ENCODE measurements at places on chromosomes 6 and 20. TPM values are rescaled to one million over a fixed set of nuclear protein-coding genes. Genes with fewer than 3 reads are reported as not detected.
A peak's percentile ranks its signal among the peaks of the same experiment; 100 is the strongest.

DNA sequence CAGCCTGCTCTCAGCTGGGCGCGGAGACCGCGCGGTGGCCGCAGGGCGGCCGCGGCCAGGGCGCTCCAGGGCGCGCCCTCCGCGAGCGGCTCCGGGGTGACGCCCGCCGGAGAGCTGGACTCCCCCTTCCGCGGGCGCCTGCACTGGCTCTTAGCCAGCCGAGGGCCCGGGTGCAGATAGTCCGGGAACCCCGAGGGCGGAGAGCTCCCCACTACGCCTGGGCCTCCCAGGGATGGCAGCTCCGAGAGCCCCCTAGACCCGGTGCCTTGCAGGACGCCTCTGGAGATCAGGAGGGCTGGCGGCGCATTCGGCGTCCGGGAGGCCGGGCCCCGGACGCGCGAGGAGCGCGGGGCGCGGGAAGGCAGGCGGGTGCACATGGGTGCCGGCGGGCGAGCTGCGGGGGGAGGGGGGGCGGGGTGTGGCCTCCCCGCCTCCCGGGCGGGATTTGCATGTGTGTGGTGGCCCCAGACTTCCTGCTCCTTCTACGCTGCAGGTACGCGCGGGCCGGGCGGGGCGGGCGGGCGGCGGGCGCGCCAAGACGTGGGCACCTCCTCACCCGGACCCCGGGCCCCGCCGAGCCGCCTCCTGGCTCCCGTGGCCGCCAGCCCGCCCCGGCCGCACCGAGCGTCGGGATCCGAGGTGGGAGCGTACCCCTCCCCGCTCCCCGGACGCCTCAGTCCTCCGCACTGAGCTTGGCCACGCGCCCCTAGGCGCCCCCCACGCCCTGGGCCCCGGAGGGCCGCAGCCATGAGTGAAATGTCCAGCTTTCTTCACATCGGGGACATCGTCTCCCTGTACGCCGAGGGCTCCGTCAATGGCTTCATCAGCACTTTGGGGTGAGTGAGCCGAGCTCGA lies at the start of gene ITPR3:
ITPR3 (plus strand) TSS at position 467 of the 855 bp plus-strand sequence; CDS start at position 748, 281 bp downstream.
- peak; percentile 85 for DNase-seq

GRCh38 chr6:93721386-93722048 lies 302.2 kb upstream of the EPHA7 start:
- DNase-seq: no peak

GRCh38 chr6:152167641-152168603 lies 360.4 kb downstream of the ESR1 start:
- DNase-seq: no peak

GRCh38 chr20:57315976-57316480 lies 13.6 kb upstream of the SPO11 start:
- DNase-seq: no peak

DNA sequence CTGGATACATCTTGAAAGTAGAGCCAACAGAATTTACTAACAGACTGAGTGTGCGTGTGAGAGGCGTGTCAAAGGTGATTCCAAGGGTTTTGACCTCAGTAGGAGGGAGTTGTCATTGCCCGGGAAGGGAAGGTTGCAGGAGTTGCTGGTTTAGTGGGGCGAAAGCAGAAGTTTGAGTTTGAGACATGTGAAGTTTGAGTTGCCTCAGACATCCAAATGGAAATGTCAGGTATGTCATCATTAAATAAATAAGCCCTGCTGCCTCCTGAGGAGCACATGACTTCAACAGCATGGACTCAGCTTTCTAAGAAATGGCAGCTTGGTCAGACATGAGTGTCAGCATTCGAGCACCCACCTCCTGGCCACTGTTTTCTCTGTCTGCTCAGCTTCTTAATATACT lies 26.6 kb upstream of the TGM2 start:
- DNase-seq: no peak

GRCh38 chr6:133594652-133595110 lies 294.2 kb upstream of the TCF21 start:
- DNase-seq: no peak

DNA sequence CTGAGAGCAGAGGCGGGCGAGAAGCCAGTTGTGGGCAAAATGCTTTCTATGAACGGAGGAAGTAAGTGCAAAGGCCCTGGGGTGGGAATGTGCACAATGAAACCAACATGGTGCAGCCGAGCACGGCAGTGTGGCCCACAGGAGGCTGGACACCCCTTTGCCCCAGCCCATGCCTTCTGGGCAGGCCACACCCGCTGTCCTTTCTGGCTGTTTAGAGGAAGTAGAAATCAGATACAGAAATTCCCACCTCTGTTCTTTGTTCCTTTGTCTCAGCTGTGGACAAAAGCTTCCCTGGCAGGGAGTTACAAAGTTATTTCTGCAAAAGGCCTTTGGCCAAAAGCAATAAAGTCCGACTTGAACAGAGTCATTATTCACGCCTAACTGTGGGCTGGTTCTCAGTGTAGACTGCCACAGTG lies 11.9 kb downstream of the SULF2 start:
- DNase-seq: no peak

DNA sequence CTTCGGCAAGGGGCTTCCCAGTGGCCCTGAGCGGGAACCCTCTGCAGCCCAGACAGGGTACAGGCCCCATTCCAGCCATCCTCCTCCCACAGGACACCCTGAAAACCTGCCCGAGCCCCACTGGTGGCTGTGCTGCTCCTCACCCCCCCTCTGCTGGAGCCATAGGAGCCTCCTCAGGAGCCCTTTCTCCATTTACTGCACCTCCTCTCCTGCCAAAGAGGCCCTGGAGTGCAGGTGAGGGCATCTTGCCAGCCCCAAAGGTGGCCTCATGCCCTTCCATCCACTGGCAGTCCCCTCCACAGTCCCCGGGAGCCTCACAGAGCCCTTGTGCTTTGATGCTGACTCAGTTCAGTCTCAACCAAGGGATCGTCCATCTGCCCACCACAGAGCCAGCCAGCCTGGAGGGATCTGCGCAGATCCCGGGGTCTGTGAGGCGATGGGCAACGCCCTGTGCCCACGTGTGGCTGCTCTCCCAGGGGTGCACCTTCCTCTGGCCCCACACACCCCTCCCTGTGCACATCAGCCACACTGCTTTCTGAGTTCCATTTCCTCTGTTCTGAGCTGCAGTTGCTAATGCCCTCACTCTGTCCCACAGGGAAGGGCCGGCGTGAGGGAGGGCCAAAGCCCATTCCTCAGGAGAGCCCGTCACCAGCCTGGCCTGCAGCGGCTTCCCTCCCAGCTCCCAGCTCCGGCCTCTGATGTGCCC lies 228.5 kb downstream of the DLL1 start:
- no peak for DNase-seq

DNA sequence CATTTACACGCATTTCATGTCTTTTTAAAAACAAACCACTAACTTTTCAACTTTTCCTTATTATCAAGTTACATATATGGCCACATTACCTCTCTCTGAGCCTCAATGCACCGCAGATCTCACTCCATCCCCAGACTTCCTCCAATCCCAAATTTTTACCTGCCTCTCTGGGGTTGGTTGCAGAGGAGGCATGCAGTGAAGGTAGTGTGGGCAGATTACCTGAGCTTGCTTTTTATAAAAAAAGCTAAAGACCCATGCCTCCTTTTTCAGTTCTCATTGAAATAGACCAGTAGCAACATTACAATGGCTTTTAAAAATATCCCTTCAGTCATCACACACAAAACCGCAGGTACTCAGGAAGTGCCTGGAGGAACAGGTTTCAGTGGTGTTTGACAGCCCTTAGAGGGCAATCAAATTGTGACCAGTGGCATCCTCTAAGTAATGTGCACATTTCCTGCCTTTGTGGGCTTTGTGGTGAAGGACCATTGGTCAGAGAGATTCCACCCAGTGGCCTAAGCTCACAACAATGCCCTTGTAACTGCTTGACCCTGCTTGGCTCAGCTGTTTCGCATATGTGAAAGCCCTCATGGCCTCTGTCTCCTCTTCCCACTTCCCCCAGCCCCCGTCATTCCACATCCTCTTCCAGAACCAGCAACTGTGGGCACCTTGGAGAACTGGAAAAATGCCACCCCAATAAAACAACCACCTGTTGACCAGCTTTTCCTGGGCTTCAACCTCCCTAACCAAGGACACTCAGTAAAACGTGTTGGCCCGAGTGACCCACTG lies 30.2 kb upstream of the IL17A start:
- peak; percentile 20 for DNase-seq

DNA sequence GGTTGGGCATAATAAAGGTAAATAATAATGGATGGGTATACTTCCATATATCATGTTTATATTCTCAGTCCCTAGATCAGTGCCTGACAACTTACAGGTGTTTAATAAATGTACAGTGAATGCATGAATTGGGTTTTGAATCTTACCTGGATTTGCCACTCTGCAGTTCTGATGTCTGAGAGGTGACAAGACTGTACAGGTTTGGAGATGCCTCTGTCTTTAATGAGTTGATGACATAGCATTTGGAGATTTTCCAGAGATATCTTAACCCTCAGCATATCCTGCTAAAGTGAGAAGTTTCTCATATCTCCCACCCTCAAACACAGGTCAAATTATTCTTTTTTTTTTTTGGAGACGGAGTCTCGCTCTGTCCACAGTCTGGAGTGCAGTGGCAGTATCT lies 2.2 kb downstream of the ANKS1A start:
- no peak for DNase-seq

DNA sequence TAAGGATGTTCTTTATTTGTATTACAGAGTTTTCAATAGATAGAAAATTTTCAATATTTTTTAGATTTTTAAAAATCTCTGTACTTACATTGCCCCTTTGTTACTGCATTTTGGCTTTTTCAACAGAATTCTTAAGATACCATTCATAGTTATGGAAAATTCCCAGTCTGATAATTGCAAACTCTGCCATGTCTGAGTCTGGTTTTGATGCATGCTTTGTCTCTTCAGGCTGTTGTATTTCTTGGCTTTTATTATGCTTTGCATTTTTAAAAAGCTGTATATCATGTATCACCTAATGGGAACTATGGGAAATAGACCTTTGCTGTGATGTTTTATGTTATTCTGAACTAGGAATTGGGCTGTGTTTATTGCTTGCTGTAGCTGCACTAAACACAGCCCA lies 898.9 kb upstream of the ADGRB3 start:
- no peak for DNase-seq

DNA sequence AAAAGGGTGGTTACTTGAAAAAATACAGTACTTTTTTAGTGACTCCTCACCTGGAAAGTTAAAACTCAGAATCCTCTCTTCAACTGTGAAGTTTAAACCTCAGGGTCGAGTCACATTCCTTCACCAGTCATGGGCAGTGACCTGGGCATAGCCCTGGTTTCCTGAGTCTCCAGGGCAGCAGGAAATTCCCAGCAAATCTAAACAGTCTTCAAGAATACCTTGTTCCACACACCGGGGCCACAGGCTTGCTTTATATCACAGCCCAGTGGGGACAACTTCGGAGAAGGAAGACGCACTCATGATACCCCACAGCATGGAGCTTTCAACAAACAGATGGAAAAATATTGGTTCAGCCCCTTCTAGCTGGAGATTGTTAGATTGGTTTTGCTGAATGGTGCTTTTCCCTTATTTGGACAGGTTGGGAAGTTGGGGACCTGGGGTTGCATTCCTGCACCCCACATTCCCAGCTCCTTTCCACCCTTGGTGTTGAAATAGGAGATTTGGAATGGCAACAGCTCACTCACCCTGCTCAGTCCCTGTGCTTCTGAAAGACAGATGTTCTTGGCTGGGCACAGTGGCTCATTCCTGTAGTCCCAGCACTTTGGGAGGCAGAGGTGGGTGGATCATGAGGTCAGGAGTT lies 113.0 kb upstream of the TMEM170B start:
- DNase-seq: no peak

ADISSP gene
- 51.4 TPM for total RNA-seq

E2F1 gene
- total RNA-seq: 66.8 TPM

SLC16A10 gene
- total RNA-seq: 3.6 TPM

ZNF512B gene
- total RNA-seq: 13.5 TPM

BHLHE23 gene
- total RNA-seq: not detected
